Type B pancreatic cell (in vitro differentiated cells): ENCODE measurements at places on chromosomes 1 and 21.

DNA sequence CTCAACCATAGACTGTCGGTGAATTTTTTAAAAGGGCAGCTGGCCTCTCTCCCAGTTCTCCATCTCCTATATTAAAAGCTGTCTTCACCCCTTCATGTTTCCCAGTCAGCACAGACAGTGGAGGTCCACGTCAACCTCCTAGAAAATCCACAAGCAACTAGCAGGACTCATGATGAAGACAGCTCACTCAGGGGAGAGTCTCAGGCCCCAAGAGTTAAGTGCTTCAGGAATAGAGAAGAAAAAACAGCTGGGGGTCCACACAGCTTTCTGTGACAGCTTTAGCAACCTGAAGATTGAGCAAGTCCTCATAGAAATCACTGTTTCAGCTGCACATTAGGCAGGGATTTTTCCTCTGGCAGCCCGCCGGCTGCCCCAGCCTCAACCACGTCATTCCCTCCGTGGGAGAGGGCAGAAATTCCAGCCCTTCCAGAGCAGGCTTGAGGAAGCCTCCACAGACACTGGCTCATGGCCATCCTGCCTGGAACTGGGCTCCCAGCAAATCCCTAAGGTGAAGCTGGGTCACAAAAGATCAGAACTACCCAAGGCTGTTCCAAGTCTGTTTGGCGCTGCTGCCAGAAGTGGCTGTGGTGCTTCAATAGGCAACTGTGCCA lies 15.2 kb downstream of the GPR161 start:
- no peaks in the 10 kb centered on the region for H3K27me3 ChIP-seq
- H3K4me3 ChIP-seq = no peak overlapping the region
- H3K27ac ChIP-seq = no peak overlapping the region
- H3K4me1 ChIP-seq = peaks cover 9% of the 10 kb centered on the region
- no peak for DNase-seq

DNA sequence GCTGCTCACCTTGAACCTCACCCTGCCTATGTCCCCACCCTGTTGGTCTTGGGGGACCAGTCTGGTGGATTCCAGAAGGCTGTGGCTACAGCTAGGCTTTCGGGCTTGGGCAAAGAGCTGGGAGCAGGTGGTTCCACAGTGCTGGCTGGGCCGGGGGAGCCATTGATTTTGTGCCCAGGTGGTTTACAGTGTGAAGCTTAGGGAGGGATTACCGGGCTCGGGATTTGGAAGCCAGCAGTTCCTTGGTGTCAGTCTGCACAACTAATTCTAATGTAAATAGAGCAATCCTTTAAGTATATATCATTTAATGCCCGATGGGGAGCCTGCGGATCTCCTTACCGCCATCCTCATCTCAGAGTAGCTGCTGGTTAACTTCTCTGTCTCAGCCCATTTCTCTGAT lies 38.2 kb downstream of the PRDM16 start:
- DNase-seq = no peak
- peaks cover 20% of the 10 kb centered on the region for H3K27me3 ChIP-seq
- no peak overlapping the region for H3K4me3 ChIP-seq
- H3K36me3 ChIP-seq = peaks cover 3% of the 10 kb centered on the region
- H3K4me1 ChIP-seq = peaks cover 30% of the 10 kb centered on the region
- H3K27ac ChIP-seq = no peak overlapping the region

DNA sequence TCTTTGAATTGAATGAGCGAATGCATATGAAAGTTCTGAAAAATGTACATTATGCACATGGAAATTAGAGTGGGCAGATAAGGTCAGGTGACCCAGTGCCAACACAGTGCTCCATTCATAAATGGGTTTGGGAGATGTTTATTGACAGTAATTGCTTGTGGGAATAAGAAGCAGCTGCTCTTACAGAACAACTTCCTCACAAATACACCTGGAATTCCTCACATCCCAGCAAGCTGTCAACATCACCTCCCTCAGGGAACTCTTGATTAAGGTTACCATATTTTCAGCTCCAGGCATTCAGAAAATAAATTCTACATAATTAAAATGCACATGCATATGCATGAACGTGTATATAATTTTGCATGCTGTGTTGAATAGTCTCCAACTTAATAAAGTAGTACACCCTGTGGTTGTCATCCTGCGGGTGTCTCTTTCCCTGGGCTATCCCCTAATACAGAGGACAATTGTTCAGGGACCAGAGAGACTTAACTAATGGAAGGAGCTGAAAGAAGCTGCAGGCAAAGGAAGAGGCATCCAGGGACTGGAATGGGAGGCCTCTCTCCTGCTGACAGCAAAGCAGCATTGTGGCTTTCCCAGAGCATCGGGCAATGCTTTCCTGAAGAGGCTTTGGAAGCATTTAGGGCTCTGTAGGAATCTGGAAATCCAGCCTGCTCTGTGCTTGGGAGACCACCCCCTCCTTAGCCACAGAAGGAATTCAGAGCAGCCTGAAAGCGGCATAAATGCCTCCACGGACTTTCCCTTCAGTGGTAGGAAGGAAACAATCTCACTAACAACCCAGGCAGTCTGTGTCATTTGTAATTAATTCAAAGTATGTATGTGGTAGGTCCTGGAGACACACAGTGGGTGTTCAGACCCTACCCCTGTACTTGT lies 55.2 kb upstream of the GNG12 start:
- peaks cover 24% of the 10 kb centered on the region for H3K4me1 ChIP-seq
- H3K27me3 ChIP-seq = peaks cover 3% of the 10 kb centered on the region
- H3K27ac ChIP-seq = no peak overlapping the region
- DNase-seq = no peak
- H3K36me3 ChIP-seq = no peaks in the 10 kb centered on the region

- H3K4me3 ChIP-seq = no peak overlapping the region
- DNase-seq = no peak
- H3K27ac ChIP-seq = no peak overlapping the region
- H3K4me1 ChIP-seq = no peaks in the 10 kb centered on the region
Measured at GRCh38 chr1:111879081-111879480, 110.4 kb downstream of the KCND3 start.

GRCh38 chr1:9580942-9581341 lies 7.8 kb upstream of the TMEM201 start:
- H3K27me3 ChIP-seq = no peaks in the 10 kb centered on the region
- H3K27ac ChIP-seq = no peak overlapping the region
- H3K4me3 ChIP-seq = no peak overlapping the region
- no peaks in the 10 kb centered on the region for H3K4me1 ChIP-seq
- H3K36me3 ChIP-seq = peaks cover 8% of the 10 kb centered on the region
- no peak for DNase-seq

DNA sequence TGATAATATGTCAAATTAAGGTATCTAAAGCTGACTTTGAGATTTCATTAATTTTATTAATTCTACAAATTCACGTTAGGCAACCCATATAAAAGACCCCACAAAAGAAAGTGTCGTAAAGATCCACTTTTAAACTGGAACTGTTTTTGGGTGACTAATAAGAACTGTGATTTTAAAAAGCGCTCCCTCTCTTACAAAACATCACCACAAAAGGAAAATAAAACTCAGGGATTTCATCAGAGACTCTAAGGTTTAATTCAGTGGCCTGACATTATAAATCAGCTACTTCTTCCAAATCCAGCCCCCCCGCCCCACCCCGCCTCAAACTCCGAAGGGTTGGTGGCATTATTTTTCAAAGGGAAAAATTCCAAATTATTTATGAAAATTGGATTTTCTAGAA lies 2.7 kb downstream of the COL24A1 start:
- peaks cover 75% of the 10 kb centered on the region for H3K27me3 ChIP-seq
- H3K4me1 ChIP-seq = peaks cover 17% of the 10 kb centered on the region
- no peak for DNase-seq
- H3K36me3 ChIP-seq = no peaks in the 10 kb centered on the region
- no peak overlapping the region for H3K27ac ChIP-seq
- no peak overlapping the region for H3K4me3 ChIP-seq

- H3K27me3 ChIP-seq = no peaks in the 10 kb centered on the region
- no peak for DNase-seq
- peaks cover 24% of the 10 kb centered on the region for H3K36me3 ChIP-seq
- peaks cover 8% of the 10 kb centered on the region for H3K4me1 ChIP-seq
Measured at GRCh38 chr1:64691626-64692025, 53.2 kb upstream of the RAVER2 start.

DNA sequence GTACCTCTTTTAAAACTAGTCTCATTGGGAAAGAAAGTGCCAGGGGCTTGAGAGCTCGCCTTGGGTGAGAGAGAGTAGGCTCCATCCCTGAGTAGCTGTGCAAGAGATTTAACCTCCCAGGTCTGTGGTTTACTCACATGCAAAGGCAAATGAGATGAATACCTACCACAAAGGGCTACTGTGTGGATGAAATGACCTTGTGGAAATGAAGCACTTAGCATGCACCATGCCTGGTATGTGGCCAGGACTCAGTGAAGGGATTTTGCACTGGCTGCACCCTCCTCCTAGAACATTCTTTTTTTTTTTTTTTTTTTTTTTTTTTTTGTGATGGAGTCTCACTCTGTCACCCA lies 120.3 kb downstream of the PROX1 start:
- peaks cover 3% of the 10 kb centered on the region for H3K27me3 ChIP-seq
- H3K4me1 ChIP-seq = peaks cover 8% of the 10 kb centered on the region
- H3K27ac ChIP-seq = no peak overlapping the region
- no peak for DNase-seq
- H3K36me3 ChIP-seq = no peaks in the 10 kb centered on the region
- H3K4me3 ChIP-seq = no peak overlapping the region

DNA sequence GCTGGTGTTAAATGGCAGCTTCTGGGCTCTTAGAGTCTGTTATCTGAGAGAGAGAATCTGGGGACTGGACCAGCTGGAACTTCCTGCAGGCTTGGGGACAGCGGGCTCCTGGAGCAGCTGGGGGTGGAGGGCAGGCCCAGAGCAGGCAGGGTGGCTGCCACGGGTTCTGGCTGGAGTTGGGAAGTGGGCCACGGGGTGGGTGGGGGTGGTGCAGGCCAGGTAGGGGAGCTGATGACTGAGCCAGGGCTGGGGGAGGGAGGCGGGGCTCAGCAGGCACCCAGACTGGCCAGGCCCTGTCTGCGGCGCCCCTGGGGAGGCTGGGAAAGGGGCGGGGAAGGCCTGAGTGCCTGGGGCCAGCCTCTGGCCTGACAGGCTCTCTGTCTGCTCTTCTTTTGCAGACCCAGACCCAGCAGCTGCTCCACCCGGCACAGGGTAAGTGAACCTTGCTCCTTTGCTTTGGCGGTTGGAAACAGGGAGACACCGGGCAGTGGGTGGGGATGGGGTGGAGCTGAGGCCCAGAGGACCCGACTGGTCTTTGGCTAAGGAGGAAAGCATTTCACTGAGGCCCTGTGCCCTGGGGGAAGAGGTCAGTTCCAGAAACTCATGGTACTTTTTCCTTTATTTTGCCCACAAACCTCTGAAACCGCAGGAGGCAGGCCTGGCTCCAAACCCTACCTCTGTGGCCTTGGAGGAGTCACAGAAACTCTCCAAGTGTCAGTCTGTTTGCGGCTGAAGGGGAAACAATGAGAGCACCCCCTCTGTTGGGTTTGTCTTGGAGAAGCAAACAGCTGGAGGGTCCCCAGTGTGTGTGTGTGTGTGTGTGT lies 48.8 kb downstream of the ARHGEF10L start:
- no peak for DNase-seq
- peak overlapping the region; percentile 47 for H3K4me3 ChIP-seq
- H3K27ac ChIP-seq = peak overlapping the region; percentile 84
- no peaks in the 10 kb centered on the region for H3K27me3 ChIP-seq

- no peak for DNase-seq
- no peak overlapping the region for H3K27ac ChIP-seq
- no peaks in the 10 kb centered on the region for H3K36me3 ChIP-seq
- H3K4me1 ChIP-seq = no peaks in the 10 kb centered on the region
- H3K27me3 ChIP-seq = peaks cover 28% of the 10 kb centered on the region
Measured at GRCh38 chr1:112026016-112026415, 36.5 kb upstream of the KCND3 start.

DNA sequence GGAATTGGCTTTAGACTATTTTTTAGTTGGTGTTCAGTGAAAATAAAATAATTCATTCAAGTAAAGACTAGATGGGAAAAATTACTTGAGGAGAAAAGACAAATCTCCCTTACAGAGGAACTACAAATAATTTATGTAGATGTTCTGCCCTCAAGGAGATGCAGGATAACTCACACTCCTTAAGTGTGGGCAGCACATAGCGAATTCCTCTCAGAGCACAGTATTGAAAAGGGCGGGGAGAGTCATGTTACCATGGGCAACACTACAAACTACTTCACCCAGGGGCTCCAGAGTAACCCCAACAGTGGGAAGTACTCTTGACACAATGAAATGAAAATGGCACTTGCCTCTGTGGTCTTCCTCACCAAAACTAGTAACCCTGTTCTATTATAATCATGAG lies 20.6 kb upstream of the LAMC2 start:
- DNase-seq = no peak
- H3K27ac ChIP-seq = peak overlapping the region; percentile 77
- no peaks in the 10 kb centered on the region for H3K36me3 ChIP-seq
- H3K4me3 ChIP-seq = no peak overlapping the region

DNA sequence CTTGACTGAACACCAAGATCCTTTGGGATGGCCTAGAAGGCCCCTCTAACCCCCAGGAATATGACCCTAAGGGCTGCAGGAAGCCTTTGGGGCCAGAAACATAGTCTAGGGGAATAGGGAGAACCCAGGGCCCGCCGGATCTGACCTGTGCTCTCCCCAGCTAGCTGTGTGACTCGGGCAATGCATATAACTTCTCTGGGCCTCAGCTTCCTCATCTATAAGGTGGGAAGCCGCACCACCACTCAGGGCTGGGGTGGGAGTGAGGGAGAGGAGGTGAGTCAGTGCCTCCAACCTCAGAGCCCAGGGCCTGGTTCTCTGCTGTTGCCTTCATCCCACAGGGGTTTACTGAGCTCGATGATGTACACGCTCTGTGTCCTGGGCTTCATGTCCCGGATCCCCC lies 434.4 kb downstream of the PTPRU start:
- peaks cover 7% of the 10 kb centered on the region for H3K27me3 ChIP-seq
- no peak for DNase-seq
- H3K4me3 ChIP-seq = no peak overlapping the region

- H3K27ac ChIP-seq = no peak overlapping the region
- H3K4me1 ChIP-seq = peaks cover 15% of the 10 kb centered on the region
- H3K36me3 ChIP-seq = peaks cover 4% of the 10 kb centered on the region
- peak; percentile 15 for DNase-seq
Measured at GRCh38 chr1:109931911-109932636, 21.4 kb downstream of the CSF1 start.

GRCh38 chr1:211378844-211379243 lies 52.2 kb downstream of the TRAF5 start:
- no peaks in the 10 kb centered on the region for H3K27me3 ChIP-seq
- H3K36me3 ChIP-seq = peaks cover 4% of the 10 kb centered on the region
- H3K27ac ChIP-seq = peak overlapping the region; percentile 52
- no peak overlapping the region for H3K4me3 ChIP-seq
- peaks cover 38% of the 10 kb centered on the region for H3K4me1 ChIP-seq
- DNase-seq = no peak

GRCh38 chr1:109251277-109252166 lies 2.2 kb downstream of the CELSR2 start:
- H3K4me3 ChIP-seq = peak overlapping the region; percentile 59
- no peak overlapping the region for H3K27ac ChIP-seq
- no peaks in the 10 kb centered on the region for H3K27me3 ChIP-seq
- no peak for DNase-seq
- H3K36me3 ChIP-seq = peaks cover 13% of the 10 kb centered on the region

- no peak for DNase-seq
- peak overlapping the region; percentile 73 for H3K4me3 ChIP-seq
- H3K4me1 ChIP-seq = peaks cover 5% of the 10 kb centered on the region
Measured at GRCh38 chr1:28037946-28038345, 50.5 kb downstream of the EYA3 start.
